ENCODE measurements at places on chromosomes 1 and 21. TPM values are rescaled to one million over a fixed set of nuclear protein-coding genes. Genes with fewer than 3 reads are reported as not detected.
A peak's percentile ranks its signal among the peaks of the same experiment; 100 is the strongest.

- H3K4me3 ChIP-seq = no peak overlapping the region
- DNase-seq = no peak
- no peaks in the 10 kb centered on the region for H3K4me1 ChIP-seq
- H3K27ac ChIP-seq = no peak overlapping the region
Observed at GRCh38 chr1:177490036-177490639, 319.4 kb downstream of the BRINP2 start.

GRCh38 chr1:51264451-51264850 lies 28.4 kb downstream of the RNF11 start:
- no peak for DNase-seq
- no peak overlapping the region for H3K4me3 ChIP-seq
- no peaks in the 10 kb centered on the region for H3K36me3 ChIP-seq
- H3K27me3 ChIP-seq = no peaks in the 10 kb centered on the region
- H3K4me1 ChIP-seq = peaks cover 8% of the 10 kb centered on the region
- no peak overlapping the region for H3K27ac ChIP-seq

- DNase-seq = peak; percentile 36
- no peak overlapping the region for H3K4me3 ChIP-seq
- H3K36me3 ChIP-seq = no peaks in the 10 kb centered on the region
- peak overlapping the region; percentile 28 for H3K27ac ChIP-seq
Observed at GRCh38 chr1:246215510-246215903, 291.6 kb downstream of the SMYD3 start.

DNA sequence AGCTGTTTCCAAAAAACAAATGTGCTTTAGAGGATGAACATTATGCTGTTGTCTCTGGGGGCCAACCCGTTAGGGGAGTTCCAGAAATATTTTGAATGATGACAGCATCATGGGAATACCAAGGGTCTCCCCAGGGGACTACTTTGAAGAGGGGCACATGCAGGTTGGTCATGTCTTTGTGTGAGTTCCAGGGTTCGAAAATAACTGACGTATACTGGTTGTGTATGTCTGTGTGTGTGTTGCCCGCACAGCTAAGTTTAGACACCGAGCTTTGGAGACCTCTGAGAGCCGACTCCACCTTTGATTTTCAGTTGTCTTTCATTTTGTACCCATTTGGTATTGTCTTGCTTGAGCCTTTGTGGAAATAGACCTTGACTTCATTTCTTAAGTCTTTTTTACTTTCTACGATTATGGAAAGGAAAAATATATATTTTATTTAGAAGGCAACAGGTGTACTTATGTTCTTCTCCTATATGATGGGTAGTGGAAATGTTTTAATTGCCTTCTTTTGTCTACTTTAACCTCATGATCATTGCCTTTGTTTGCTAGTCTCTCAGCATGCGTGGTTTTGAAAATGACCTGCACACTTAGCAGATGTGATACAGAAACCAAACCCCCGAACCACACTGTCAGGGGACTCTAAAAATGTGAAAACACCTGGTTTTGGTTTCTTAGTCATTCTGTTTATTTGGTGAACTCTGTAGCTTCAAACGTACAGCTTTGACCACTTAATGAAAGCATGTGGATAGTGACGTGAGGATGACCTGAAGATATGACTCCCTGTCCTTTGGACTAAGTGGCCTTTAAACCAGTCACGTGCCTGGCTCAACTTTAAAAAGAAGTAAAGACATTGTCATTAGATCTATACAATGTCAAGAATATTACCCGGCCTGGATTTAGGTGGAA lies 56.5 kb downstream of the GALNT2 start:
- no peaks in the 10 kb centered on the region for H3K36me3 ChIP-seq
- no peak overlapping the region for H3K27ac ChIP-seq
- H3K27me3 ChIP-seq = no peaks in the 10 kb centered on the region
- no peaks in the 10 kb centered on the region for H3K4me1 ChIP-seq
- DNase-seq = no peak

GRCh38 chr1:225774281-225775147 lies 3.1 kb upstream of the SRP9 start:
- peaks cover 31% of the 10 kb centered on the region for H3K4me1 ChIP-seq
- H3K36me3 ChIP-seq = peaks cover under 1% of the 10 kb centered on the region
- no peak overlapping the region for H3K27ac ChIP-seq

The FCRL1 gene
- 3.4 TPM for total RNA-seq

The HRNR gene
- total RNA-seq = not detected

The FCN3 gene
- 611 TPM for total RNA-seq
